Suppressor macrophage treated with lipopolysaccharide for 1 hour (primary cell): ENCODE measurements at places on chromosomes 1 and 21.

- no peak for DNase-seq
Observed at GRCh38 chr1:81509594-81509993, 291.1 kb upstream of the ADGRL2 start.

GRCh38 chr21:44288251-44289110 lies 2.8 kb downstream of the AIRE start:
- no peak for DNase-seq

- no peak for DNase-seq
Observed at GRCh38 chr1:108617008-108617723, 43.7 kb downstream of the HENMT1 start.

DNA sequence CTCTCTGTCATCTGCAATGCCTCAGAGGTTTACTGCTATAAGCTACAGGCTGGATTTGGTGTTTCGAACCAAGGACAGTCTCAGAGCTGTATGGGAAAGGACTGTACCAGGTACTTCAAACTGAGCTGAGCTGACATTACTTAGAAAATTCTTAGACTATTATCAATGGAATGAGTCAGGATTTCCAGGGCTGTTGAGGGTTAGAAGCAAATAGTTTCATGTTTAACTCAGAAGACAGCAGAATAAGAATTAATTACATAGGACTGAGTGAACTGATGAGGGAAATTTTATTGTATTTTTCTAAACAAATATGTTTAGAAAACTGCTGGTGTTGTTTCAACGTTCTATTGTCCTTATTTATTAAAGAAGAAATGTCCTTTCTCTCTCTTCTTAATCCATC lies 74.3 kb upstream of the CAPZB start:
- DNase-seq = no peak
